ENCODE measurements at places on chromosomes 3 and 15.

DNA sequence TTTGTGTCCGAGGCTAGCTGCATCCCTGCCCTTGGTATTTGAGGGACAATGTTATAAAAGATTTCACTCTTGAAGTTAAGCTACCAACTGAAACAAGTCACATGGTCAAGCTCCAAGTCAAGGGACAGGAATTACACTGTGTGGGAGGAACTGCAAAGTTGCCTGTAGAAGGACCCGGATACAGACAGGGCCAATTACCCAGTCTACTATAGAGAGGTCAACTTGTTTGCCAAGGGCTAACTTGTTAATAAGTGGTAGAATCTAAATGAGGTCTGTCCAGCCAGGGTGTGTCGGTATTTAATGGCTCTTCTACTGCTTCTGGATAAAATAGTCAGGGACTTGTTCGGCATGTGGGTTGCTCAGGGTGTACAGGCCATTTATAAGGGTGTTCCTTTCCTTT is 55.7 kb downstream of the PTPRG start:
- no peak for DNase-seq

DNA sequence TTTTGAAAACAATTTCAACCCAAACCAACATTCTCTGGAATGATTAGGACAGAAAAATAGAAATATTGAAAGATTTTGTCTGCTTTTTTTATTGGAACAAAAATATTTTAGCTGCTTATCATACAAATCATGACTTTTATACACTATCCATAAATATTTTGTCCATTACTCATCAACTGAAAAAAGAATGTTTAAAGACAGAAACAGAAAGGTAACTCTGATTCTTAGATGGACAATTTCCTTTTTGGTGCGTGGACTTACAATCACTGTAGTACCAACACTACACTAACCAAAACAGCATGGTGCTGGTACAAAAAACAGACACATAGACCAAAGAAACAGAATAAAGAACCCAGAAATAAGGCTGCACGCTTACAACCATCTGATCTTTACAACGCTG is 582.8 kb upstream of the CCDC54 start:
- DNase-seq = no peak

GRCh38 chr3:72982609-72983366 is 13.8 kb upstream of the PPP4R2 start:
- DNase-seq = peak; percentile 65

DNA sequence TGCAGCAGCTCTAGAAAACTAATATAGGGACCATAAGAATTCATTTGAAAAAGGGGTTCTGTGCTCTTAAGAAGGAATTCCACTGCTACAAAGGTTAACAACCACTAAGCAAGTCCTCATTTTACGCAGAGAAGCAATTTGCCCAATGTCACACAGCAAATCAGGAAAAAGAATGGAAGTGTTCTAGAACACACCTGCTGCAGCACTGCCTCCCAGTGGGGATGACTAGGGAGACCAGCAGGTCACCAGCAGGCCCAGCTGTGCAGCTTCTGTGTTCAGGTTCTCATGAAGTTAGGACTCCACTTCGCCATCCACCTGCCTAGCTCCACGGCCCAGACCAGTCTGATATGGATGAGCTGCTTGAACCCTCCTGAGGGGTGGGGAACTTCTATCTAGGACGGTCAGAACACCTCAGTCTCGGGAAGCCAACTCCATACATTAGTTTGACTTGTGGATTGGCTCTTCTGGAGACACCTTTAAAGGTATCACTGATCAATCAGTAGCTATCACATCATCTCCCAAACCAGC is 18.6 kb downstream of the POMGNT2 start:
- DNase-seq = no peak

- no peak for DNase-seq
Observed at GRCh38 chr3:8303466-8303865, 198.2 kb upstream of the LMCD1 start.

- DNase-seq = peak; percentile 60
Observed at GRCh38 chr15:59296181-59296617, 76.5 kb downstream of the MYO1E start.

DNA sequence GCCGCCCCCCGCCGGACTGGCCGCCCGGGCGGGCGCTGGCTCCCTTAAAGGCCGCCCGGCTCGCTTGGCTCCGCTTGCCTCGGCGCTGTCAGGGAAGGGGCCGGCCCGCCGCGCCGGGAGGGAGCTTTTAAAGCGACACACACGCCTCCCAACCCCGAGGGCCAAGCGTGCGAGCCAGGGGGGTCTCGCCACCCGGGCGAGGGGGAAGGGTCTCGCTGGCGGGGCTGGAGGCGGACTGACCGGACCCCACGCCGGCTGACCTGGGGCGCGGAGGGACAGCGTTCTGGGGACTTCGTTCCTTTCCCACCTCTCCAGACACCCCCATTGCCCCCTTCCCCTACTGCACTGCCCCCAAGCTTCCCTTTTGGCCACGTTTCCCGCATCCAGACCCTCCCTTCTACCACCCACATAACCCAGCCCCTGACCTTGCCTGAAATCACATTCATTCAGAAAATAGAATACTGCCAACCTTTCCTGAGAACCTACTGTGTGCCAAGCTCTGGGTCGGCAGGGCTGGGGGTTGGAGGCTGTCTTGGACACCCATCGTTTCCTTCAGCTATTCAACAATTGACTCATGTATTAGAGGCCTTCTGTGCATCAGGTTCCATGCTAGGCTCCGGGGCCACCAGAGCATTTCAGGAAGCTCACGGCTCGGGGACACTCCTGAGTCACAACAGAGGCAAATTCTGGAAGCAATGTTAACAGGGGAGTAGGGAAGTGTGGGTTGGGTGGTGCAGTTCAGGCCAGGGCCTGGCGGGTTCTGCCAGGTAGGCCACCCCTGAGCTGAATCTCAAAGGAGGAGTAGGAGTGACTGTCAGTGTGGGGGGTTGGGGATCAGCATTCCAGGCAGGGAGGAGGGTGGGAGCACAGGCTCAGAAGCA is at the start of gene INSYN1:
Gene INSYN1 (minus strand): TSS at position 102 of the 881 bp plus-strand sequence. CDS start 2,221 bp downstream, outside the sequence.
- no peak for DNase-seq

DNA sequence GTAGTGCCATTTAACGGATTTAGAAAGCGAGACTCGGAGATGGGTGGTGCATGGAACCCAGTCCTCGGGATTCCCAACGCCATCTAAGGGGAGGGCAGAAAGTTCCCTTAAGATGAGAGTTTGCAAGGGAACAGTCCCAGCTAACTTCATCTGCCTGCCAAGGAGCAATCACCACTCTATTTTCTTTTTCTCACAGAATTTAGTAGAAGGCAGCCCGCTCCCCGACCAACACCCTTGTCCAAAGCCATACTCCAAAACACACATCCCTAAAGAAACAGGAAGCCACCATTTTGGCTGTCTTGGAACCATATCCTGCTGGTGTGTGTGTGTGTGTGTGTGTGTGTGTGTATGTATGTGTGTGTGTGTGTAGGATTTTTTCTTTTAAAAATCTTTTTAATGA is 7.1 kb upstream of the FGD5 start:
- no peak for DNase-seq

DNA sequence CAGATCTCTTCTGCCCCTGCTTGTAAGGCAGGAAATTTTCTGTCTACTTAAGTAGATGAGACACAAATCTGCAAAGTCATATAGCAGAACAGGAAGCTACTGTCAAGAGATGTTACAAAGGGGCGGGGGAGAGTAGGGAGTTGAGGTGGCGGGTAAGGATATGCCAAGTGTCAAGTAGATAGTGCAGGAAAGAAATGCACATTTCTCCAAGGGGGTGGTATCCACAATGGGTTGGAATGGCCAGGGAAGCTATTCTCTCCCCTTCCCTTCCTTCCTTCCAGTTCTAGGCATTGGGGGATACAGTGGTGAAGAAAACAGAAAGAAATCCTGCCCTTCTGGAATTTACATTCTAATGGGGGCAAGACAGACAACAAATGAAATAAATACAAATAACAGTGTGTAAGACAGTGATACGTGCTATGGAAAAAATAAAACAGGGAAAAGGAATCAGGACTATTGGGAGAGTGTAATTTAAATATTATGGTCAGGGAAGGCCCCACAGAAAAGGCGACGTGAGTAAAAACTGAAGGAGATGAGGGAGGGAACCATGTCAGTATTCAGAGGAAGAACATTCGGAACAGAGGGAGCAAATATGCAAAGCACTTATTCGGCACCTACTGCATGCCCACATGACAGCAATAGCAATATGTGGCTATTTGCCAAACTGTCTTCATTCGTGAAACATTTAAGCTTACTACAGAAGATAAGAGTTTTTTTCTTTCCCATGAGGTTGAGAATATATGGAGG is 42.8 kb upstream of the RNU6-1 start:
- DNase-seq = peak; percentile 83

DNA sequence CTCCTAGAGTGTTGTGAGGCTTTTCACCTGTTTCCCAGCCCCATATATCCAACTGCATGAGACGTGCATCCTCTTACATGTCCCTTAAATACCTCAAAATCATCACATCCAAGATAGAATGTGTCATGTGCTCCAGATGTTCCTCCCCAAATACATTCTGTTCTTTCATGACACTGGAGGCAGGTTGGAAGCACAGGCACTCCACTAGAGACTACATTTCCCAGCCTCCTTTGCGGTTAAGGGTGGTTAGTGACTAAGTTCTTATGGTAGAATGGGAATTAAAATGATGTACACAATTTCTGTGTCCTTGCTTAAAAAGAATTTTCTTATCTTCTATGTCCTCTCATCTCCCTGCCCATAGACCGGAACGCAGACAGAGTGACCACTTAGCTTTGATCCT is 34.3 kb downstream of the TMEM40 start:
- no peak for DNase-seq

DNA sequence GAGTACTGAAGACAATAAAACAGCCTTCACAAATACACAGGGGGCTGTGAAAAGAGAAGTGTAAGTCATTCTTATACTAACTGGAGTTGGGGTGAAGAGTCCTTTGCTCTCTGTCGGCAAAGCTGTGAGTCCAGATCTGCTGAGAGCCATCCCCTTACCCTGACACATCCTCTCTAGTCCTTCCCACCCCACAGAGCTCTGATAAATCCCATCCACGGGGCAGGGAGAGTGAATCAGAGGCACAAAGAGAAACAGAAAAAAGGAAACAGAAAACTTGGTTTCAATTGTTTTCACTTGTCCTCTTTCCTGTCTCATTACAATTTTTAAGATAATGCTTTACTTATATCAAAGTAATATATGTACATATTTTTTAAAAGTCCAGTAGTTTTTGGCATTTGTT is 18.2 kb upstream of the ZNF639 start:
- DNase-seq = no peak

DNA sequence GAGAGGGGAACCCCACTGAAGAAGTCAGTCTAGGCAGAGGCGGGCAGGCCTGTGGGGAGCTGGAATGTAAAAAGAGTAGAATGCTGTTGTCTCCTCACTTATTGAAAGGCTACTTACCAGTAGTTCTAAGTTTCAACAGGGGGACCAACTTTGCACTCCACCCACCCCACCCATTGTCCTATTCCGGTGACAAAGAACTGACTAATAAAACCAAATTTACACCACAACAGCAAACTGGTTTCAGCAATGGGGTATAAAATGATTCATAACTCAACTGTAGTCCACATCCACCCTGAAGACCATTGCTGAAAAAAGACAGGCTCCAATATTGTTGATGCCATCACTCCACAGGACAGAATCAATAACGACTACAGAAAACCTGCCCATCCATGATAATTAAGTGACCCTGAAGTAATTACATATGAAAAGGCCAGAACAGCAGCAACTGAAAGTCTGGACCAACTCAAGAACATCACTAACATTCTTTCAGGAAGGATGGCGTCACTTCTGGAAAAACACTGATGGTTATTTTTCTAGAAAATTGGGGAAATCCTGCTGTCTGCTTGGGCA is 80.2 kb downstream of the ABI3BP start:
- no peak for DNase-seq

- no peak for DNase-seq
Observed at GRCh38 chr15:95557226-95558046, 773.1 kb upstream of the NR2F2 start.

GRCh38 chr3:98188545-98188944 is 22.0 kb downstream of the OR5H15 start:
- peak; percentile 62 for DNase-seq

DNA sequence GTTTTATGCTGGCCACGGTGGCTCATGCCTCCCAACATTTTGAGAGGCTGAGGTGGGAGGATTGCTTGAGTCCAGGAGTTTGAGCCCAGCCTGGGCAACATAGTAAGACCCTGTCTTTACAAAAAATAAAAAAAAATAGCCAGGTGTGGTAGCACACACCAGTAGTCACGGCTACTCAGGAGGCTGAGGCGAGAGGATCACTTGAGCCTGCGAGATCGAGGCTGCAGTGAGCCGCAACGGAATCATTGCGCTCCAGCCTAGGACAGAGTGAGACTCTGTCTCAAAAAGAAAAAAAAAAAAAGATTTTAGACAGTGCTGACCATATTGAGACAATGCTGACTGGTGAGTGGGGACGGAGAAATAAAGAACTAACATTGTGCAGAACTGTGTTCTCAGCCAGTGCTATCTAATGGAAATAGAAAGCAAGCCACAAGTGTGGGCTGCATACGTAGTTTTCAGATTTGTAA is 67.2 kb downstream of the ST6GAL1 start:
- DNase-seq = peak; percentile 46

- no peak for DNase-seq
Observed at GRCh38 chr3:8635125-8635524, 9.5 kb downstream of the SSUH2 start.

DNA sequence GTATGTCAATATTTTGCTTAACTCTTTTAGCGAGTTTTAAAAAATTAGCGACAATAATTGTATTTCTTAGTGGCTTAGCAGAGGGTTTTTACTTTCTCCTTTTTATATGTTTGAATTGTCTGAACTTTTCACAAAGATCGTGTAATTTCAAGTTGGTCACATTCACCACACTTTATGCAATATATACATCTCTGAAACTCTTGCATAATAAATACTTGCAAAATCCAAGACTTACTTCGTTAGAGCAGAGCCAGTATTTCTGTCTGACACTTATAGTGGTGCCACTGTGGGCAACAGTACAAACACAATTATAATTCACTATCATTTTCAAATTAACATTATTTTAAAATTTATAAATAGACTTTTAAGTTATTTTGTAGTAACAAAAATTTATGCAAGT is 62.0 kb downstream of the SUCNR1 start:
- peak; percentile 92 for DNase-seq

GRCh38 chr3:171480526-171480925 is 20.3 kb upstream of the TNIK start:
- no peak for DNase-seq

GRCh38 chr15:70398694-70399093 is 301.0 kb upstream of the TLE3 start:
- DNase-seq = no peak

GRCh38 chr15:70251246-70251990 is 153.7 kb upstream of the TLE3 start:
- DNase-seq = no peak

- no peak for DNase-seq
Observed at GRCh38 chr3:174276826-174277225, 582.3 kb upstream of the NAALADL2 start.

GRCh38 chr3:31704591-31705179 is 172.0 kb downstream of the STT3B start:
- no peak for DNase-seq

DNA sequence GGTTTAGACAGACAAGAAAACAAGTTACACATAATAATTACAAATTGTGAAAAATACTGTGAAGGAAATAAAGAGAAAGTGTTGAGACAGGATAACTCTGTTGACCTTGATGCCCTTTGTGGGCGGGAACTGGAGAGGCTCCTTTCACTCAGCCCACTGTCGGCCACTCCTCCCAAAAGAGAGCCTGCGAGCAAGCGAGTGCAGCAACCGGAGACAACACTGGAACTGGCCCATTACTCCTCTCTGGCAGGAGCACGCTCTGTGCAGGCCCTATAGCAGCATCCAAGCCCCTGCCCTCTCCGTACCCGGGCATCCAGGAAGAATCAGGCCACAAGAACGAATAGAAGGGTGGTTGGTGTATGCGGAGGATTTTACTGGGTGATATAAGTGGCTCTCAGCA is 16.2 kb upstream of the DUT start:
- DNase-seq = no peak

Data from inflammatory macrophage (primary cell).